ENCODE measurements at places on chromosomes 4 and X. TPM values are rescaled to one million over a fixed set of nuclear protein-coding genes. Genes with fewer than 3 reads are reported as not detected.

GRCh38 chr4:79638735-79639134 lies 230.7 kb upstream of the GK2 start:
- no peak for DNase-seq

- DNase-seq: no peak
These were observed 493.5 kb upstream of the PRKX start for GRCh38 chrX:4206941-4207340.

- DNase-seq: no peak
These were observed 196.4 kb downstream of the LRBA start for GRCh38 chr4:150818661-150819060.

GRCh38 chrX:131572372-131573014 lies 28.6 kb downstream of the OR13H1 start:
- no peak for DNase-seq

DNA sequence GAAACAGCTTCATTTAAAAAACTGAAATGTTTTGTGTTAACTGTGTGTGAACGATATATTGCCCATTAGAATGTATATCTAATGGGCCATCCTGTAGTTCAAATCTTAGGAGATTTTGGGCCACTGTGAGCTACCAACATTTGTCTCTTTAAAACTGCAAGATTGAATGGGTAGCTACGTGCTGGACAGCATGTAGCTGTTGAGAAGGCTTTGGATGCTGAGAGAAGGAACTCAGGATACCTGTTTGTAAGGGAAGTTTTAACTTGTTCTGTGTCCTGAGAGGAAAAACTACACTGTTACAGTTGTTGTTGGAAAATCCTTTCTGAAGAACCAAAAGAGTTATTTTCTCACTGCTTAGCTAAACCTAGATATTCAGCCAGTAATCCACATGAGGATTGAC lies 45.9 kb downstream of the PDLIM5 start:
- DNase-seq: no peak

The POF1B gene
- total RNA-seq: 24.1 TPM

DNA sequence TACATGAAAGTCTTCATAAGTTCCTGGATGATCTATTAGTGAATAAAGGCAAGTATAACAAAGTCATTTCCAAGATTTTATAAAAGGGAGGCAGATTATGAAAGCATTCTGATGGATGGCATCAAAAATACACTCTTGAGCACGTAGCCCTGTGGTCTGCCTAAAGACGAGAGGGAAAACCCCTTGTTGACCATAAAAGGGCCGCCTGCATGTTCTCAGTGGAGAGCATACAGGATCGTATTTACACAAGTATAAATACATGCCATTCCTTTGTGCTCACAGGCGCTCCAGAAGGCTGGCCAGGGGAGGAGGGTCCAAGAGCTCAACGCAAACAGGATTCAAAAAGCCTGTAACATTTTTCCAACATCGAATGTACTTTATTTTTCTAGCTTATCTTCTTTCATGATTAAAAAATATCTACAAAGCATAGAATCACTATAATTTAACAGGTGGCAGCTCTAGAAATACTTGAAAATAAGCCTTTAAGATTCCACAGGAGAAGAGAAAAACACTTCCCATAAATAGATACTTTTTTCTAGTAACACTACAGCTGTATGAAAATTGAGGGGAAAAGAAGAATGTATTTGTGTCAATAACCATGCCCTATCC lies 29.6 kb downstream of the PDGFC start:
- DNase-seq: peak; percentile 74
